ENCODE measurements at places on chromosomes 13 and 19.

DNA sequence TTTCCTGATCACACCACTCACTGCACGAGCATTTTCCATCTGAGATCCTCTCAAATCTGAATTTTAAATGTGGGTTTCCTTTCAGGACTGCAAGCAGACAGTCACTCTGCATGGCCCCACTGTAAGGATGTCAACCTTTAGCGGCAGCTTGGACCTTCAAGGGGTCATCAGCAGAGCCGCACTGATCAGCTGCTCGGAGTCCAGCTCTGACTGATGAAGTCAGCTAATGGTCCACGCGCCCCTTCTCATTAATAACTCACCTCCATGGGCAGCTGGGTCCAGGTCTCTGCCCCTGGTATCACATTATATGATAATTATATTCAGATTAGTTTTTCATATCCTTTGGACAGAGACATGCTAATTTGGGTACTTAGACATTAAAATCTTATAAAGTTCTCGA lies 36.1 kb upstream of the PDCD5 start:
- DNase-seq: no peak

DNA sequence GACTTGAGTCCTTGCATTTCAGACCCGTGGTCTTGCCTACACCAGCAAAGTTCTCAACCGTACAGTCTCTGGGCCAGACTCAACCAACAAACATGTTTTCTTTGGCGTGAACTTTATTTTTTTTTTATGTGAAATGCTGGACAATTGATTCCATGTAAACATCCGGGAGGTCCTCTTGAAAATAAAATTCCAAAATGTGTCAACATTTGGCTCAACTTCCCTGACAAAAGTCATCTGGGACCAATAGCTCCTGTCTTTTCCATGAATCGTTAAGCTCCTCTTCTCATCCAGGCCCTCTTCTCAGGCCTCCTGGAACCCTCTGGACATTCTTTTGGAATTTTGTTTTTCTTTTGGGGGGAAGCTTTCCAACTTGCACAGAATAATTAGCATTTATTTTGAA lies 2.7 kb downstream of the ALDH16A1 start:
- no peak for DNase-seq

GRCh38 chr19:56866538-56866937 lies 26.0 kb upstream of the PEG3 start:
- DNase-seq: no peak

GRCh38 chr13:99354371-99354951 lies 47.3 kb upstream of the GPR183 start:
- DNase-seq: no peak

GRCh38 chr19:17136021-17136420 lies 60.4 kb downstream of the MYO9B start:
- no peak for DNase-seq

- DNase-seq: no peak
Measured at GRCh38 chr19:51364200-51365106, 1.7 kb downstream of the ETFB start.

DNA sequence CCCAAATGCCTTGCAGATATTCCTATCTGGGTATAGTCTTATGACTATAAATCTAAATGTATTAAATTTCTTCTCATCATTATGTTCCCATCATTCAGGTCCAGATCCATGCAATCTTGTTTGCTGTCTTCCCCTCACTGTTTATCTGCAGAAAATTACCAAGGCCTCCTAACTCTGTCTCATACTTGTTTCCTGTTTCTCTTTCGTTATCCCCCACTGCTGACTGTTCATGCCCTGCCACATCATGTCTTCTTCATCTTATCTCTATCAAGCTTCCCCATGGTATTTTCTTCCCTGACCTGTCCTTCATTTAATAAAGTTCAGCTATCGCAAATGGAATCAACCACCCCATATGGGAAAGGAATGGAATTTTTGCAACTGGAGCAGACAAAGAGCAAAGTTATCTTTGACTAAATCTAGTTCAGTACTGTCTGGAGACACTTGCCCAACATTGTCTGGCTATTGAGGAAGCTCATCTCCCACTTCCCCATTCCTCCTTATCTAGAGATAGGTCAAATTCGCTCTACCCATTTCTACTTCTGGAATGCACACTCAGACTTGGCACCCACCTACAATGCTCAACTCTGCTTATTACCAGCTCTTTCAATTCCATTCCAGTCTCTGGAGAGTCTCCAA lies 1358.1 kb downstream of the EFNB2 start:
- no peak for DNase-seq

GRCh38 chr13:79393564-79394249 lies 12.3 kb downstream of the RBM26 start:
- DNase-seq: no peak

DNA sequence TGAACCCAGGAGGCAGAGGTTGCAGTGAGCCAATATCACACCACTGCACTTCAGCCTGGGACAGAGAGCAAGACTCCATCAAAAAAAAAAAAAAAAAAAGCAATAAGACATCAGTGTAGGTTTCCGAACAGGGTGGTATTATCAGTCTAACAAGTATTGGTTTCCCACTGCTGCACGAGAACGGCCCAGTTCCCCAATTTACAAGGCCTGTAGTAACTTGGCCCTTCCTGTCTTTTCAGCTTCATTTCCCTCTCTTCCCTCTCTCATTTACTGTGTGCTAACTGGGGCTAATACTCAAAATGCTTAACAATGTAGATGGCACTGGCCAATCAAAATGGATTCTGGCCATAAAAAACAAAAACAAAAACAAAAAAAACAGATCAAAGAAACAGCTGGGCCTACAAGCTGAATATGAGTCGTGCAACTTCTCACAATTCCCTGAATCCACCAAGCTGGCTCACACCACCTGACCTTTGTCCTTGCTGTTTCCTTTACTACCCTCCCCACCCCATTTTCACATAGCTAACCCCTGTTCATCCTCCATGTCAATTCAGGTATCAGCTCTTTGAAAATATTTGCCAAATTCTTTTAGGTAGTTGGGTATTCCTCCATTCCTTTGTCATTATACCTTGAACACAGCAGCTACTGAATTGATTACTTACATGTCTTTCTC lies 2.4 kb downstream of the TEX101 start:
- no peak for DNase-seq

DNA sequence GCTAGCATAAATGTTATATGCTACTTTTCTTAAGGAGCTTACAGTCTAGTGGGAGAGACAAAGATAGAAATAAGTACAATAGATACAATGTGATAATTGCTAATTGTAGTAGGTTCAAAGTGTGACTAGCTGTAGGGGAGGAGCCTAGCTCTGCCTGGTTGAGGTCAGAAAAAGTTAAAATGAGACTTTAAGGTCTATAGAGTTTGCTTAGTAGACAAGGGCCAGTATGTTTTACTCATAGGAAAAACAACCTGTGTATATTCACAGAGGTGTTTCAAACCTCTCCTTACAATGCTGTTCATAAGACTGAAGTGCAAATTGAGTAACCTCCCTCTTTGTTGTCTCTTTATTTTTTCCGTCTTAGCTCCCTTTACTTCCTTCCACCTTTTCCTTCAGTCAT lies 56.1 kb downstream of the PDS5B start:
- no peak for DNase-seq

DNA sequence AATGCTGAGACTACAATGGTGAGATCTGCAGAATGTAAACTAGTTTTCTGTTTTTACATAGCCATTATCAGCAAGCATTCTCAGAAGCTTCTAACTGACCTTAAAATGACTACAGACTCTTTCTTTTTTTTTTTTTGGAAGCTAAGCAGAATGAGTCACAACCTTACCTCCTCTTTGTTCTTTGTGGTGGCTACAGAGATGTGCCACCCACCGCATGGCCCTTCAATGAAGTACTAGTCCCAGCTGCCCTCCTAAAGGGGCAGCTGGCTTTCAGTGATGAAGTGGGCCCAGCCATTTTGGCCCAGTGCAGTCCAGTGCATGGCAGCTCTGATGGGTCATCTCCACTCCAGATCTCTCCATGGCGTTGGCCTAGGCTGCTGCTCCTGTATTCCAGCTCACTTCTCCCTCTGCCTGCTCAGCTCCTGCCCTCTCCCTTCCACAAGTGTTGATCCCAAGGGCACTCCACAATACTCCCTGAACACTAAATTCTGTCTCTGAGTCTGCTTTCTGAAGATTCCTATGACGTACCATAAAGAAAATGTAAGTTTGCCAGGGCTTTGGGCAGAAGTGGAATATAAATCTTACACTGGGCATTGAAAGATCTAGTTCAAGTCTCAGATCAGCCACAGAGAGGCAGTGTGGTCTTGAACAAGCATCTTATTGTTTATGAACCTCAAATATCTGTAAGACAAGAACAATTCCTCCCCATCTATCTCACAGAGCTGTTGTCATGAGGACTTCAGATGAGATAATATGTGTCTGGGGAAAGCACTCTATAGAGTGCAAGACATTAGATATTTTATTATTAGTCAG lies 85.6 kb downstream of the RXFP2 start:
- DNase-seq: no peak

DNA sequence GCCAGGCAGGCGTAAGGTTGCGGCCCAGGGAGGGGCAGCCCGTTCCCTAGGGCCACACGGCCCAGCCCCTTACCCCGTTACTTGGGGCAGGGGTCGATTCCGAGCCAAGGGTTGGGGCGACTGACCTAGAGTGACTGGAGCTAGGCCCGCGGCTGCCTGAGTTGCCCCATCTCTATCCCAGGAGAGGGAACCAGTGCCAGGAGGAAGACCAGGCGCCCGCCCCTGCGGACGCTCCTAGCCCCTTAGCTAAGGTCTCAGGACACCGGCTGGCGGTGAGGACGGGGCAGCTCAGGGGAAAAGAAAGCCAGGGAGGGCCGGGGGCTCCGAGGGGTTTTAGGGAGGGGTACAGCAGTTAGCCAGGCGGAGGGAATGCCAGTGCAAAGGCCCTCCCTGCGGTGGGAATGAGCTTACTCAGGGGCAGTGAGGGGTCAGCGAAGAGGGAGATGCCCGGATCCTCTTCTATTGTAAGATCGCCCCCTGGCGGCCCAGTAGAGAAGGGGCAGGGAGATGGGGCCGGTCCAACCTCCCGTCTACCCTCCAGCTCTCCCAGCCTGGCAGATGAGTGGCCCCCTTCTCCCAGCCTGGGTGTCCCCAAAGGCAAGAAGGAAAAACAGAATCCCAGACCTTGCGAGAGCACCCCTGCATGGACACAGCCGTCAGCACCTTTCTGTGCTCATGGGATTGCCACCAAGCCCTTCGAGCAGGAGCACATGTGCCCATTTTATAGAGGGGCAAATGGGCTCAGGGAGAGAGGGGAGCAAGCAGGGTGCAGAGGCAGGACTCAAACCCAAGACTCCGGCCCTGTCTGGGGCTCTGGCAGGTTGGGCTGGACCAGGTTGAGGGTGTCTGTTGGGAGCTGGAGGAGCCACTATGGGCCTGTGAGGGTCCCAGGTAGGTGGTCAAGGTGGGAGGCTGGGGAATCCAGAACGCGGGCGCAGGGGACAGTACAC lies 16.3 kb downstream of the CILP2 start:
- DNase-seq: no peak

- no peak for DNase-seq
Measured at GRCh38 chr19:40302224-40303011, 17.3 kb upstream of the AKT2 start.

GRCh38 chr19:2602391-2603181 lies 99.9 kb downstream of the GNG7 start:
- peak; percentile 42 for DNase-seq

GRCh38 chr19:18261474-18261873 lies 12.8 kb downstream of the IQCN start:
- no peak for DNase-seq

GRCh38 chr13:113548778-113549621 lies 35.6 kb upstream of the TFDP1 start:
- DNase-seq: no peak

DNA sequence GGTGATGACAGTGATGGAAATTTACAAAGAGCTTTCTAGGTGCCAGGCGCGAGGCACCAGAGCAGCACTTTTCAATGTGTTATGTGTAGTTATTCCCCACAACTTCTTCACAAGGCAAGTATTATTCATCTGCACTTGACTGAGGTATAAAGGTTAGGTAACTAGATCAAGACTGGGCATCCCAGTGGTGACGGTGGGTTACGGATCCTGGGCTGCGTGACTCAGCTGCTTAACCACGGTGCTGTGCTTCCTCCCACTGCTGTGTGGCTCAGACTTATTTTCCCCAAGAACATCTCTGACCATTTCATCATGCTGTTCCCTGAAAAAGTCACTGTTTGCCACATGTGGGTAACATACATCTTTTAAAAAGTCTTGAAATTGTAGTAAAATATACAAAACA lies 19.3 kb downstream of the EDDM13 start:
- no peak for DNase-seq

GRCh38 chr19:45070861-45071544 lies 5.3 kb downstream of the ZNF296 start:
- DNase-seq: no peak

GRCh38 chr19:44603201-44603945 lies 10.0 kb upstream of the IGSF23 start:
- DNase-seq: no peak

DNA sequence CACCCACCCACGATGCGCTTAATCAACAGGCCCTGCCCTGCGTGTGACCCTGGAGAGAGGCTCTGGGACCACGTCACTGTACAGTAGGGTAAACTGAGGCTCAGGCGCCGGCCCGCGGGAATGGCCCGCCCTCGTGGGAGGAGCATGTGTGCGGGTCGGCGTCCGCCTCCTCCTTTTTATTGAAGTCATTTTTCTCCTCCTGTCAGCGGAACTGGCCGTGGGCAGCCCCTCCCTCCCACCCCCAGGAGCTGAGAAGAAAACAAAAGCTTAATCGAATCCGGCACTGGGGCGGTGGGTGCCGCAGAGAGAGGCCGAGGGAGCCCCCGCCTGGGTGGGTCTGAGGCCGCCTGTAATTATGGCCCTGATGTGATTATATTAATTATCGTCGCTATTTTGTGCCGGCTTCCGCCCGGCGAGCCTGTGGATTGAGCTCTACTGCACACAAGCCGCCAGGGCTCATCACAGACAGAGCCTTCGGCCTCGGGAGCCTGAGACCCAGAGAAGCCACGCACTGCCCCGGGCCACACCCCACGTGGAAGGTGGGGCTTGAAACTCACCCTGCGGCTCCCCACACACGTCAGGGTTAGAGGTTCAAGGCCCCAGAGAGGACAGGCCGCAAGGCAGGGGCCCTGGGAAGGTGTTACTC lies 7.0 kb downstream of the C2CD4C start:
- no peak for DNase-seq

DNA sequence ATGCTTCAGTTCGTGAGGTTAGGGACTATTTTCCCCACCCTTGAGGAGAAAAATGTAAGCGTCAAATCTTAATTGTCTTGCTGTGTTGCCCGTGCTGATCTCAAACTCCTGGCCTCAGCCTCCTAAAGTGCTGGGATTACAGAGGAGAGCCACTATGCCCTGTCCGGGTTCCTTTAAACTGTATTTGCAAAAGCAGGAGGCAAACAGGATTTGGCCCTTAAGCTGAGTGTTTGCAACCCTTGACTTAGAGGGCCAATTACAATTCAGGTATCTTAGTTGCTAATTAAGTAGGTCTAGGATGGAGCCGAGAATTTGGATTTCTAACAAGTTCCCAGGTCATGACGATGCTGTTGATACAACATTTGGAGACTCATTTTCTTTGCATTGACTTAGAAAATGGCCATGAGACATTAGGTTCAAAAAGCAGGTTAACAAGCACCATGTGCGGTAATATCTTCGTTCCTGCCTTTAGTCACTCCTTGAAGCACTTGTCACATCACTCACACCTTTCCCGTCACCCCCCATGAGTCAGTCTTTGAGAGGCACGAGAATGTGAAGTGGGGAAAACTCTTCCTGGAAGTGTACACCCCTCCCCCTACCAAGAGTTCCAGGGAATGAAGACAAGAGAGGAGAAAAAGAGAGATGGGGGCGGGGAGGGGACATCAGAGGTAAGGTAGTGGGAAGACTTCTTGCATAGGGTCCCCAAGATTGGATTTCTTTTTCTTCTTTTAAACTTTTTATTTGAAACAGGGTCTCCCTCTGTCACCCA lies 2.6 kb downstream of the NAPSA start:
- DNase-seq: no peak

Data from kidney epithelial cell (primary cell).